ENCODE measurements at places on chromosomes 5 and 9. TPM values are rescaled to one million over a fixed set of nuclear protein-coding genes. Genes with fewer than 3 reads are reported as not detected.

Gene PCDHA1
- total RNA-seq: 0.41 TPM

Gene SLC25A48
- not detected for total RNA-seq

- no peak for DNase-seq
Observed at GRCh38 chr9:15377625-15378540, 44.8 kb upstream of the SNAPC3 start.

- DNase-seq: no peak
Observed at GRCh38 chr9:21856301-21857094, 54.1 kb downstream of the MTAP start.

Gene ISL1
- not detected for total RNA-seq

Measured in uterus (tissue), 4 donors.